Hypothalamus (tissue), 51 donors: ENCODE measurements at places on chromosomes 5 and 9.
A peak's percentile ranks its signal among the peaks of the same experiment; 100 is the strongest.

GRCh38 chr9:94779693-94780290 is 53.3 kb downstream of the AOPEP start:
- no peak for DNase-seq

DNA sequence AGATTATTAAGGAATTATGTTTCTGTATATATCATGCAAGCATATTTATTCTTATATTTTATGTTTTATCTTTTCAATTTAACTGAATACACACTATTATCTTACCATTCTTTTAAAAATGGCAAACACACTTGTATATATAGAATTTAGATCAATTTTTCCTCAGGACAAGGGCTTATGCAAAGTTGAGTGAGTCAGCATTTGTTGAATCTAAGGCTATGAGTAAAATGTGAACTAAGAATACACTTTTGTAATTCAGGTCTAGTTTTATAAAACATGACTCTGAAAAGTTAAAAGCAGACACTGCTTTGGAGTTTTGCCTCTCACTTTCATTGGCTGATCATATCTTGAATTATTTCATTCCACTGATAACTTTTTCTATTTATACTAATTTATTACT is 127.8 kb downstream of the FOCAD start:
- no peak for DNase-seq

DNA sequence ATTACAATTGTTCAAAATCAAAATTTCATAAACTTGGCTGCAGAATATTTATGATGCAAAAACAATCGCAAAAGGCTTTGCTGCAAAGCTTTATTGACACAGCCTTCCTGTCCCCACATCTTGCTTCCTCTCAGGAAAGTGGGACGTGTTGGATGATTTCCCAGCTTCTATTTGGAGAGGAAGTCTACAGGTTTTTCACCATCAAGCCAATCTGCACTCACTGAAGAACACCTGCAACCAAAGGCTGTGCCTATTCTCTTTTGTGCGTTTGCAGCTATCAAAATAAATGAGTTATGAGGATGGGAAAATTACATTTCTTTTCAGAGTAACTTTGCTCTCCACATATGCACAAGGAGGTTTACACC is 214.4 kb downstream of the PLK2 start:
- no peak for DNase-seq

GRCh38 chr9:134177624-134178393 is 13.4 kb upstream of the RNU6ATAC start:
- DNase-seq: no peak

GRCh38 chr9:116387934-116388698 is 234.5 kb downstream of the PAPPA start:
- no peak for DNase-seq

DNA sequence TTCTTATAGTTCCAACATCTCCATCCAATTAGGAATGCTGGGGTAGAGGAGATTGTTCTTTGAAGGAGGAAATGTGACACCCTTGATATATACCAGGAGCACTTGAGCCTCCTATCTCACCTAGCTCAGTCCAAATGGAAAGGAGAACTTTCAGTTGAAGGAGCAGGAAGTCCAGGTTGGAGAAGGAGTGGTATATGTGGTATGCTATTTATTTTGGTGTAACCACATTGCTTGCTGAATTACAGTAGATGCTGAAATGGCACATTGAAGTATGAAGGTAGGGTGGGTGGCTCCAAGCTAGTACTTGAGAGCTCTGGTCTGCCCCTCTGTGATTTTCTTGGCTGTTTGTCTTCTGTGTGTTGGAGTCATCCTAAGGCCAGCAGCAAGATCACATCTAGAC is 6.1 kb downstream of the CSNK1G3 start:
- DNase-seq: no peak

GRCh38 chr5:172544371-172545095 is 90.2 kb upstream of the SH3PXD2B start:
- no peak for DNase-seq

GRCh38 chr9:73683862-73684591 is 532.4 kb downstream of the ANXA1 start:
- no peak for DNase-seq

DNA sequence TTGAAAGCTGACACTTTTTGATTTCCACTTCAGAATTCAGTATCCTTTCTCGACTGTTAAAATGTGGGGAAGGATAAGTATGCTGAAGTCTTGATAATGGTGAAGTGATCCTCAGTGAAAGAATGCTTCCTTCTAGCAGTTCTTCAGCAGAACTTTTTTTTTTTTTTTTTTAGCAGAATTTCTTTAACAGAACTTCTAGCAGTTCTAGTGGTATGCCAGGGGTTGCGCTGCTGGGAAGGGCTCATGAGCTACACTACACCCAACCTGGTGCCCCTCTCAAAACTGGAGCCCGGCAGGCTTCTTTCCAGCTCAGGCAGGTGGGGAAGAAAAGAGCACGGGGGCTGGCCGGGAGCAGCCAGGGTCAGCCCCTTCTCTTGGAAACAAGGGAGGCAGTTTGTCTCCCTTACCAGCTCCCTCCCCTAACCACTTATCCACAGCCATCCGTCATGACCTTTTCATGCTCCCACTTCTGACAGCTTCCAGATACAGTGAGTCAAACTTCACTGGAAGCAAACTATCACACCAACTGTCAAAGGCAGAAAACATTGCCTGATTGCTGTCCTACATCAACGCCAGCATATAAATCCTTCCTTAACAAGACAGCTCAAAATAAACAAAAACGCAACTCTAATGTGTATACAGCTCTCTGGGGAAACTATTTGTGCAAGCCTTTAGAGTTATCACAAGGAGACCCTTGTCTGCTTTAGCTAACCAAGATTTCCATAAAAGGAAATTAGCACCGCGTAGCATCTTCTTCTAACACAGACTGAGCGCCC is 211.5 kb downstream of the GAPVD1 start:
- DNase-seq: no peak

- DNase-seq: no peak
These were observed 132.2 kb upstream of the ASTN2 start for GRCh38 chr9:117546894-117547678.

- DNase-seq: peak; percentile 46
These were observed 60.2 kb upstream of the SLC2A8 start for GRCh38 chr9:127336506-127337352.

GRCh38 chr5:107619781-107620180 is 51.0 kb downstream of the EFNA5 start:
- DNase-seq: no peak

DNA sequence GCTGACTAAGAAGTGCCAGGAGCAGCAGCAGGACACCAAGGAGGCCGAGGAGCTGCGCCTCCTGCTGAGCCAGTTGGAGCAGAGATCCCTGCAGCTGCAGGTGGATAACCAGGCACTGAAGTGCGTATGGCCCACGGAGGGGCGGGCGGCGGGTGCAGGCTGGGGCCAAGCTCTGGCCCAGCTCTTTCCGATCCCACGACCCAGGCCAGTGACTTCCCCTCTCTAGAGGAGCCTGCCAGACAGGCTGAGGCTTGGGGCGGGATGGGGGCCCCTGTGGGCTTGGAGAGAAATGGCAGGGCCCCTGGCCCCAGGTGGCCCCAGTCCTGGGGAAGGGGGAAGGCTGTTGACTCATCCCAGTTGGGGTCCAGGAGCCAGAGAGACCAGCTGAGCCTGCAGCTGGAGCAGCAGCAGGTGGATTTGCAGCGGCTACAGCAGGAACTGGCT is 3.6 kb downstream of the PTRH1 start:
- DNase-seq: no peak

- no peak for DNase-seq
These were observed 376.2 kb upstream of the CLINT1 start for GRCh38 chr5:158235159-158235547.

DNA sequence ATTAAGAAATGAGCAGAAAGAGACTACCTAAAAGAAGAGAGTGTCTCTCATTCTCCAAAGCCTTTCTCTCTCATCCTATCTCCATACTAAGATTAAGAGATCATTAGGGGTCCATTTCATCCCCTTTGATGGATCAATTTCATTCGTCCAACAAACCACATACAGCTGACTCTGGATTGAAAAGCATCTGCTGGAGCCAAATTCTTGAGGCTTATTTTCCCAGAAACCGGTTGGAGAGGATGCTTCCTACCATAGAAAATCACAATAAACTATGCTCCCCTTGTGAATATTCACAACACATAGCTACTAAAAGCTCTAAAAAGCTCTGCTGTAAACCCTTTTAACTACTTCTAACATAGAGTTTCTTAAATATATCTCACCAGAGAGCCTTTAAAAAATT is 755.0 kb upstream of the ZNF608 start:
- DNase-seq: no peak

GRCh38 chr9:137236238-137236935 is 4.7 kb upstream of the TUBB4B start:
- peak; percentile 19 for DNase-seq

- no peak for DNase-seq
These were observed 338.0 kb downstream of the NSG2 start for GRCh38 chr5:174383210-174384167.

DNA sequence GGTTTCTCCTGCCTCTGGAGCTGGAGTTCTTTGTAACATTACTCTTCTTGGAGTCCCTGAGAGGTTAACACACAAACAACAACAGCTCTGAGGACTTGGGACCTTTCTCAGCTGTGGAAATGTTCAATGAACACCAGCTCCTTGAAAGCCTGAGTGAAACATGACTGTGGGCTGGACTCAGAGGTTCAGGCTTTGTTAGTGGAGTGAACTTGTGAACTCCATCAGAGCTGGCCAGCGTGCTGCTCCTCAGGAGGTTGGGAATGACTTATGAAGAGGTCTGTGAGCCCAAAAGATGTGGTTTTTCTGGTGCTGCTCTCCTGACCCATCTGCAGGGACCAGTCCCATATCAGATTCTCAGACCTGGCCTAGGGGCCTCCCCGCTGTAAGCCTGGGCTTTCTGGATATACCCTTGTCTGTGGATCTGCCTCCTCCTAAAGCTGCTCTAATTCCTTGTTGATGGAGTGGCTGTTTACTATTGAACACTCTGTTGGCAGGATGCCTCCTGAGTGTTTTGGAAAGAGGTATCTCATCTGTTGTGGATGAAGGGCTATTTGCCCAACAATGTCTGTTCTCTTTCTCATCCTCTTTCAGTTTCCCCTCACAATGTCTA is 170.0 kb upstream of the GDNF start:
- no peak for DNase-seq

DNA sequence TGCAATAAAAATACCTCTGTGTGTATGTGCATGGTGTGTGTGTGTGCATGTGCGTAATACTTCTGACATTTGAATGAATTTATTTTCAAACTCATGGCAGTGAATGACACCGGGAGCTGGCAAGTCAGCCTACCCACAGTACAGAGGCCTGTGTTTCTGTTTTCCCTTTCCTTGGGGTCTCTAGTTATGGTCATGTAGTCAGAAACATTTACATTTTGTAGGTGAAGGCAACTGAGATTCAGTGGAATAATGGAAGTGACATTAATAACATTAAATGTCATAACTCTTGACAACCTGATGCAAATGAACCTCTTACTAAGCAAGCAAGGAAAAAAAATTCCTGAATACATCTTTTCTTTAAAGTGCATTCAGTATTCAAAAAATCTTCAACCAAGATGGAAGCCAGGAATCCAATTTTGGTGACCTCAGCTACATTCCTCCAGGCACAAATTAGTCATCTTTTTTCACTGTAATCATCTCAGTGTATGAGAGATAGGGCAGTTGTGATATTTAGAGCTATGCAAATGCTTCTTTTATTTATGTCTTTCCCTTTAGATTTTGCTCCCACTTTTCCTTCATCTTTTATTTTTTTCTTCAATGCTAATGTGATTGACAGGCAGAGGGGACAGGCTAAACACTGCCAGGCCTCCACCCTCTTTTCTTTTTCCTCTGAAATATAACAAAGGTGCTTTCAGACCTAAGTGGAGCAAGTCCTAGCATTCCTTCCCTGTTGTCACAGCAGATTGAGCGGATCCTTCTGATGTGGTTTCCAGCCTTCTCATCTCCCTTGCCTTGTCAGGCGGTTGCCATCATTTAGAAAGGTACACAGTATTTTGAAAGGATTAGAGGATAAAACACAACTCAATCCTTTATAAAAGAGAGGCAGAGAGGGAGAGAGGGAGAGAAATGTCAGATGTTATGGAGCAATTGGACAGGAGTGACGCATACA is 569.8 kb upstream of the ADAMTS16 start:
- no peak for DNase-seq

- no peak for DNase-seq
These were observed 321.5 kb downstream of the NFIB start for GRCh38 chr9:13992138-13993088.

DNA sequence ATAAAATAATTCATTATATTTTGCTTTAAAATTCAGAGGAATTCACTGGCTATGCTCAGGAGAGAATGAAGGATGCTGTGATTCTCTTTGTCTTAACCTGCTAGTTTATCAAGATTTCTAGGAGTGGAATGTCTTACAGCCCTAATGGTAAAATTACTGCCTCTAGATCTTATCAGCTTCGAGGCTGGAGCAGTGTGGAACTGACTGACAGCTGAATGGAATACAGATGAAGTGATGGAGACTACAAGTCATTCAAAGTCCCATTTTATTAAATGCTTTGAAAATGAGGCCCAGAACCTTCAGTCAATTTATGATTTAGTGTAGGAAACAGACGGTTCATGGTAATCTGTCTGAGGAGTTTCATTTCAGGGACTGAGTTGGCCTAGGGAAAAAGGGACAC is 202.1 kb downstream of the RFX3 start:
- no peak for DNase-seq

GRCh38 chr5:100110497-100110896 is 424.7 kb upstream of the FAM174A start:
- no peak for DNase-seq

GRCh38 chr5:141524604-141525597 is 36.0 kb downstream of the PCDHGC5 start:
- peak; percentile 83 for DNase-seq

- DNase-seq: no peak
These were observed 81.8 kb upstream of the DAP start for GRCh38 chr5:10842823-10843222.

GRCh38 chr9:34652602-34653000 is 616 bp downstream of the IL11RA start:
- DNase-seq: no peak

DNA sequence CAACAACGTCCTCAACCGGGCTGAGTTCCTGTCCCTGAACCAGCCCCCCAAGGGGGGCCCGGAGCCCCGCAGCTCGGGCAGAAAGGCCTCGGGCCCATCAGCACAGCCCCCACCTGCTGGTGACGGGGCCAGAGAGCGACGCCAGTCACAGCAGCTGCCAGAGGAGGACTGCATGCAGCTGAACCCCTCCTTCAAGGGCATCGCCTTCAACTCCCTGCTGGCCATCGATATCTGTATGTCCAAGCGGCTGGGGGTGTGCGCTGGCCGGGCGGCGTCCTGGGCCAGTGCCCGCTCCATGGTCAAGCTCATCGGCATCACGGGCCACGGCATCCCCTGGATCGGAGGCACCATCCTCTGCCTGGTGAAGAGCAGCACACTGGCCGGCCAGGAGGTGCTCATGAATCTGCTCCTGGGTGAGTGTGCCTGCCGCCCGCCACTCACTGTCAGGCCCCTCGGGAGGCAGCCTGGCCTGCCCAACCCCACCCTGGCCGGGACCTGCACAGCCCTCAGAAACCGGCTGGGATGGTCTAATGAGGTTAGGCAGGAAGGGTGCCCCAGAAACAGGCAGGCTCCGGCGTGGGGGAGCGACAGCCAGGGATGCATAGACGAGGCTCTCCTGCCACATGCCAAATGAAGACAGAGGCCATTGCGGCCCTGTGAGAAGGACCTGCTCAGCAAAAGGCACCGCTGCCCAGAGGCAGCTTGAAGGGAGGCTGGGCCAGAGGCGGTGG is 678 bp downstream of the PLPP7 start:
- peak; percentile 33 for DNase-seq

- no peak for DNase-seq
These were observed 20.9 kb upstream of the BOD1 start for GRCh38 chr5:173637340-173637739.

GRCh38 chr9:94173632-94174031 is 85.5 kb upstream of the ZNF169 start:
- DNase-seq: no peak
